Mesenteric fat pad (tissue), 1 donor: ENCODE measurements at places on chromosomes 4 and X. TPM values are rescaled to one million over a fixed set of nuclear protein-coding genes. Genes with fewer than 3 reads are reported as not detected.

GCNA gene
- 1.3 TPM for total RNA-seq

DDX53 gene
- total RNA-seq: not detected

DGKK gene
- total RNA-seq: not detected

TIGD4 gene
- not detected for total RNA-seq

WDFY3 gene
- 124 TPM for total RNA-seq

BTK gene
- 11.5 TPM for total RNA-seq

CYBB gene
- 77.0 TPM for total RNA-seq

TSPAN7 gene
- 32.0 TPM for total RNA-seq

TAF7L gene
- total RNA-seq: 0.26 TPM

TMPRSS11A gene
- not detected for total RNA-seq

ANOS1 gene
- total RNA-seq: 2.3 TPM

PGAM4 gene
- not detected for total RNA-seq

ADH1A gene
- 11.8 TPM for total RNA-seq

NHS gene
- 11.4 TPM for total RNA-seq

PNMA5 gene
- total RNA-seq: not detected

DNA sequence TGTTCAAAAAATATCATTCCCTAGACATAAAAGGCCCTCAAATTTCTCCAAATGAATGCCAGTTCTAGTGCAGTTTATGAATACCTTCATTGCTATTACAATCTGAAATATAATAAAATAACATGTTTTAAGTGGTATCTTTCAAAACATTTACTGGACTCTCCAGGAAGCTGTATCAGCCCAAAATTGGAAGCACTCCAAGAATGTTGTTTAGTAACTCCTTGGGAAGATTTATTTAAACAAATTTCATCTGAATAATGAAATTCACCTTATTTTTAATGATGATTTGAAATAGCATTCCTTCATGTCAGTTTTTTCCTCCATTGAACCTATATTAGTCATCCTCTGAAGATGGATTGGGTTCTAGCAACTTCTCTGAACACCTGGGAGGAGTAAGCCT, 217.2 kb upstream of the PCDH18 start:
- DNase-seq: no peak

- DNase-seq: no peak
Measured at GRCh38 chr4:105568584-105568983, 16.2 kb downstream of the ARHGEF38 start.

DNA sequence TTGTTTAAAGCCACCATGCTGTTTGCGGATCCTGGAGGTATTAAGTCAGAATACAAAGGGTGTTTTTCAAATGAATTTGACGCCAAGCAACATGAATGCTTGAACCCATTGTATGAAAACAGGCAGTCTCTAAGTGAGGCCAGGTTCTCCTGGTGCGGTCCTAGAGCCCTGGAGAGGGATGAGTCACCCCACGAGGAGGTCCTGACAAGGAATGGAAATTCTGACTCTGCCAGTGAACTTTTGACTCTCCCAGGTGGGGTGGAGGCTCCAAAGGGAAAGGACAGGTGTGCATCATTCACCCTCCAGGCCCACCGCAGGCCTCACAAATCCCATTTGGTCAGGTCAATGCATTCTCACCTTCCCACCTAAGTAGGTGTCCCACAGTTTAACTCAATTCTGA, 1.5 kb downstream of the TRIM2 start:
- DNase-seq: peak; percentile 84

- no peak for DNase-seq
Measured at GRCh38 chr4:137263206-137263605, 269.1 kb downstream of the PCDH18 start.

GRCh38 chr4:152062936-152063620, 302.3 kb upstream of the GATB start:
- no peak for DNase-seq

- DNase-seq: no peak
Measured at GRCh38 chr4:173910891-173911290, 372.6 kb downstream of the FBXO8 start.

- no peak for DNase-seq
Measured at GRCh38 chr4:116438417-116438816, 647.0 kb downstream of the TRAM1L1 start.

- no peak for DNase-seq
Measured at GRCh38 chrX:16347968-16348670, 180.8 kb downstream of the MAGEB17 start.

- DNase-seq: no peak
Measured at GRCh38 chr4:152530600-152530999, 5.3 kb downstream of the FBXW7 start.

DNA sequence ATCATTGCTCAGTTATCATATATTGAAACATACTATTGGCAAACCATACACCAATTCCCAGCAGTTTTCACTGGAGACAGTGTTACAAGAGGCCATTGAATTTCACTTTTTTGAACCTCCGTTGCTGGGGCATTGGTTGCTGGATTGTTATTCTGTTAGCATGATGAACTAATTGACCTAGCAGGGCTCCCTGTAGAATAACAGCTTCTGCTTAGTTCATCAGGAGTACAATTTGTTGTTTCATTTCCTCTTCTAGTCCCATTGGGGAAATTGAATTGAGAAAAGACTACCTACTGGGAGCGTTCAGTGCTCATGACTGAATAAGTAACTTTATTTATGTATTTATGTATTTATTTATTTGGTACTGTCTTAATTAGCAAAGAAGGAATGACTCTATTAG, 151.6 kb downstream of the SLIT2 start:
- DNase-seq: no peak

- DNase-seq: no peak
Measured at GRCh38 chr4:27223326-27223725, 362.7 kb downstream of the STIM2 start.

- DNase-seq: no peak
Measured at GRCh38 chr4:24935856-24936255, 23.0 kb upstream of the CCDC149 start.

DNA sequence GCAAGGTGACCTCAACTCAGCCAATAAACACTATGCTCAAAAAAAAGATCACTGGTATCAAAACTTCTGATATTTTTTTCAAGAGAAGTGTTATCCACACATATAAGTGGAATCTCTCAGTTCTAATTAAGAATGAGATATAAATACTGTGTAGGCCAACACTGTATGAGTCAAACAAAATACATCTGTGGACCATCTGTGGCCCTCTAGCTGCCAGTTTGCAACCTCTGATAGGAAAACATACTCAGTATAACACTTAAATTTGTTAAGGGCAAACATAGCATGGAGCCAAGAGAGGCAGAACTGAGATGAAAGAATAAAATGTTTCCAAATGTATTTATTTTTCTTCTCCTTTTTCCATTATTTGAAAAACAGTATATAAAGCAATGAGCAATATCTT, 377.3 kb downstream of the ARAP2 start:
- no peak for DNase-seq

- DNase-seq: no peak
Measured at GRCh38 chr4:175951794-175952193, 113.8 kb upstream of the WDR17 start.

DNA sequence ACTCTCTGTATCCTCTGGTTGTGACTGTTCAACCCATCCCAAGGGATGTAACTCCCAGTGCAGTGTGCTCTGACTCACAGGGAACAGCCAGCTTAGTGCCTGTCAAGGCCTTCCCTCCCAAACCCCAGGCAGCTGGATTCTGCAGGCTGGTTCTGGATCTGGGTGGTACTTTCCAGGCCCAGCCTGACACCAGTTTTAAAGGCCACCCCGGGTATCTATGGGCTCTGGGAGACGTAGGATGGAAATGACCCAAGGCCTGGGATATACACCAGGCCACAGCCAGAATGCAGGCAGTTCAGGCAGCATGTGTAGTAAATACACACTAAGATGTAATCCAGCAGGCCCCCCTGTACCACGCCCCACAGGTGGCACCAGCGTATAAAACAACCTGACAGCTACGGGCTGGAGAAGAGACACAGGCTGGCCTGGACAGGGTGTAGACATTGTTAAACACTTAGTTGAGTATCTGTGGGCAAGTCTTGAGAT, 64.2 kb downstream of the SPINK2 start:
- DNase-seq: no peak

DNA sequence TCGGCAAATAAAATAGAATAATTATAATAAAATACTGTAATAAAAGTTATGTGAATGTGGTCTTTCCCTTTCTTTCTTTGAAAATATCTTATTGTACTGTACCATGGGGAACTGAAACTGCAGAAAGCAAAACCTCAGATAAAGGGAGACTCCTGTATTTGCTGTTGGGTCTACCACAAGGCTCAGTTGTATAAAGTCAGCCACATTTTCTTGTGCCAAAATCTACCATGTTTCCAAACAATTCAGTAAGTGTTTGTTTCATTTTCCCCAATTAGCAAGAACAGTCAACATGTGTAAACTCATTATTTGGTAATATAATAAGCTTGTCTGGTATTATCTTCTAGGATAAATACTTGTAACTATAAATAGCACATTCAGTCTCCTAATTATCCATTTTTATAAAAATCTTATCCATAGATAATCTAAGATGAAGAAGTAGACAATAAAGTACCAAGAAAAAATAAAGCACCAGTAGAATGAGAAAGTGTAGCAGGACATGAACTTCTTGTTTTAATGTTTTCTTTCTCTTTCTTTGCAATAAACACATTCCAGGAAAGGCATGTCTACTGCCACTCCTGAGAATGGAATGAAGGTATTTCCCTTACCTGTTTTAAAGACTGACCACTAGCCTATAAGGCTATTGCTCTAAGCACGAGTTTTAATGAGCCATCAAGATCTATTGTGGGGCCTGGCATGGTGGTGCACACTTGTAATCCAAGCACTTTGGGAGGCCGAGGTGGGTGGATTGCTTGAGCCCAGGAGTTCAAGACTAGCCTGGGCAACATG, 15.0 kb upstream of the OTUD4 start:
- no peak for DNase-seq

DNA sequence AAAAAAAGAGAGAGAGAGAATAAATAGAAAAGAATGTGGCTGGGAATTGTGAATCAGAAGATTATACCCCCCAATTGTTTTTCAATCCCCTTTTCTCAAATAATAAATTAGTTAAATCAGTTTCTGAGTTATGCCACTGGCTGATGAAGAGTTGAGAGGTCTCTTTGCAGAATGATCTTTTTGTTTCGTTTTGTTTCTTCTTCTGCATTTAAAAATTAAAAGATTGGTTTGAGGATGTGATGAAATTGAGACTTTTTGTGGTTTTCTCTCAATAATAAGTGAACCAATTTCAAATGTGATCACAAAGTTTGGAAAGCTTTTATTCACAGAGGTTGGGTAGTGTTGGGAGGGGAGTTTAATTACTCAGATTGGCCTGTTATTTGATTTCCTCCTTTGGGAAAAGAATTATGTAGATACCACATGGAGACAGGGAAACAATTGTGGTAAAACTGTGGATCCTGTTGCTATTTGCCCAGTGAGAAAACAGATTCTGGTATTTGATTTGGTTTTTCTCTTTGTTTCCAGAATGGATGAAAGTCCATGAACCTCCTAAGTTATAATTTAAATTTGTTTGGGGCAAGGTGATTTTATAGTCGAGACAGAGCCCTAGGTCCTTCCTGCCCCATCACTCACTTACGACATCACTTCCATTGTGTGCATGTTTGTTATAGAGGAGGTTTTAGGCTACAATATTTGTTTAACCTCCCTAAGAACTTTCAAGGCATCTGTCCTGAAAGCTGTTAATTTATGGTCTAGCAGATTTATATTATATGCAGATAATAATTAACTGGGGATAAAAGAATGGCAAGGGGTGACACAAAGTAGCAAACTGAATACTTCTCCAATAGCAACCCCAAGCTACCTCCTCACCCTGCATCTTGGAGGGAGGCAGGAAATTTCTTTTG, 92.0 kb upstream of the BMPR1B start:
- no peak for DNase-seq

DNA sequence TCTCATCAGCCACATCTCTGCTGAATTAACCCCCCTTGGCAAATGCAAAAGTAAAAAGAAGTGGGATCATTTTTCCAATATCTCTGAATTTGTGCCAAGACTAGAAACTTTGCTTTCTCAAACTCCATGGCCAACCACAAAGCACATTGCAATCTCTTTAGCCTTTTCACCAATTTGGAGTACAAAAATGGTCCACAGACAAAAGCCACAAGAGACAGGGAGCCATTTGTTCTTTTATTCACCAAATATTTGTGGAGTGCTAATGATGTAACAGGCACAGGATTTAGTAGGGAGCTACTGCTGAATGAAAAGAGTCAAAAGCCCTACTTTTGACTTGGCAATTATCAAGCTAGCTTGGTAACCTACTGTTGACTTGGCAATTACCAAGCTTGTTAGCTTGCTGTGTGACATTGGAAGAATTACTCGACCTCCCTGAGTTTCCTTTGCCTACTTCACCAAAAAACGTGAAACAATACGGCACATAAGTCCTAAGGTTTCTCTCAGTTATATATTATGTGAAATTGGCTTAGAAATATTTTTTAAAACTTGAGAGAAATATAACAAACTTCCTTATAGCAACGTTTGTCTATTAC, 97.1 kb upstream of the KLF3 start:
- no peak for DNase-seq

- no peak for DNase-seq
Measured at GRCh38 chr4:3121110-3121509, 46.6 kb downstream of the HTT start.

DNA sequence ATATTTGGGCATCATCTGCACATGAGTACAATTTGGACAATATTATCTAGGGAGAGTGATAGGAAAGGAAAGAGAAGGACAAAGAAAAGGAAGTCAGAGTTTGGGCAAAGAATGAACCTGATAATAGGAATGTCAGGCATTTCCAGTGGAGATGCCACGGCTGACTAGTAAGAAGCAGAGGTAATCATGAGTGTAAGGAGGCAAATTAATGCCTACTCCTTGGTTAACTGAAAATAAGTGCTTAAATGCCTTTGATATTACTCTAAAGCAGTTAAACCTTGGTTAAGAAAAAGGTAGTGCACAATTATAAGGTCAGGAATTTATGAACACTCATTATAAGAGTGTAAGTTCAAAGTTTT, 99.2 kb upstream of the DDIT4L start:
- no peak for DNase-seq

GRCh38 chr4:126230269-126230668, 915.5 kb downstream of the FAT4 start:
- no peak for DNase-seq

DNA sequence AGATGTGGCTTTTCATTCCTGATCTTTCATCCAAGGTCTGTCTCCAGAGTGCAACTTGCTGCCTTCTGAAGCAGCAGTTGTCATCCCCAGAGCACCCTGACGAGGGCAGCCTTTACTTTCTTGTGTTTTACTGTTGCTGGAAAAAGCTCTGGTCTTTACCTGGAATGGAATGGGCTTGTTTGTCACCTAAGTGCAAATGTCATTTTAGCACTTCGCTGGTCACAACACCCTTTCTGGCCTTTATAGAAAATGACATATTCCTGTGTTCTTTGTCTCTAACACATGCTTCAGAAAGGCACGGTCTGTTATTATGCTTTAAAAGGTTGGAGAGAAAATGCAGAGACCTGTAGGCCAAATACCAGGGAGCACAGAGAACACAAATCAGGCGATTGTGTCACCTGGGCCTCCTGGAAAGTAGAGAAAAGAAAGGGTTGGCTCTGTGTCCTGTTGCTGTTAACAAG, 332.7 kb upstream of the IGFBP7 start:
- no peak for DNase-seq
